Stimulated activated CD4-positive, alpha-beta T cell treated with anti-CD3 and anti-CD28 coated beads, Interleukin-15, amount 100 ng/mL, for 24 hours (primary cell): ENCODE measurements at places on chromosomes 5 and 9.
A peak's percentile ranks its signal among the peaks of the same experiment; 100 is the strongest.

- DNase-seq, result no peak
Observed at GRCh38 chr9:114383521-114384231, 4.1 kb downstream of the AKNA start.

DNA sequence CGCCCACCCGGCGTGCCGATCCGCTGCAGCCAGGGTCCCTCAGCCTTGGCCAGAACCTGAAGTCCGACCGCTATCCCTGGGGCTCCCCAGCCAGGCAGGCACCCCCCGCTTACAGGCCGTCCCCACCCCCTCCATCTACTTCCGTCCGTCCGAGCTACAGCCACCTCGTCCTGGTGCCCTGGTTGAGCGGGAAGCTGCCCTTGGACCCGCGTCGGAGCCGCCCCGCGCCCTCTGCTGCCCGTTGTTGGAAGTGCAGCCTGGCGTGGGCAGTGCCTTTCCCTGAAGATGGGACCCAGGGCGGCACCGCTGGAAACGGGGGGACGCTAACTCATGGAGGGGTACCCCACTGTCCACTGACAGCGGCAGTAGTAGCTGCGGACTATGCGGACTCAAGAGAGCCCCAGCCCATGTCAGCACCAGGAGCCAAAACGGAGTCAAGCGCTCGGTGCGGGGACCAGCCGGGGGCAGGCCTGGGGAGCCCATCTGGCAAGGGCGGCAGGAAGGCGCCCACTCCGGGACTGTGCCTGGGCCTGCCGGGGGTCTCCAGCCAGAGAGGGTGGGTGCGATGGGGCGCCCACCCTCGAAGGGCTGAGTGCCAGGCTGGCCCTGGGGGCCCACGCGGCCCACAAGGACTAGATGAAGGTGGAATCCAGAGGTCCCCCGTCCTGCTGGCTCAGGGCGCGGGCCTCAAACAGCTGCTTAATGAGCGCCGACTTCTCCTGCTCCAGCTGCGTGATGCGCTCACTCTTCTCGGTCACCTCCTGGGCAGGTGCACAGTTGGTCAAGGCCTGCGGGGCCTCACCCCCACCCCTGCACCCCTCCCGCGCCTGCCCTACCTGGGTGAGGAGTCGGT is 6.1 kb downstream of the SAPCD2 start:
- DNase-seq, result peak; percentile 76

DNA sequence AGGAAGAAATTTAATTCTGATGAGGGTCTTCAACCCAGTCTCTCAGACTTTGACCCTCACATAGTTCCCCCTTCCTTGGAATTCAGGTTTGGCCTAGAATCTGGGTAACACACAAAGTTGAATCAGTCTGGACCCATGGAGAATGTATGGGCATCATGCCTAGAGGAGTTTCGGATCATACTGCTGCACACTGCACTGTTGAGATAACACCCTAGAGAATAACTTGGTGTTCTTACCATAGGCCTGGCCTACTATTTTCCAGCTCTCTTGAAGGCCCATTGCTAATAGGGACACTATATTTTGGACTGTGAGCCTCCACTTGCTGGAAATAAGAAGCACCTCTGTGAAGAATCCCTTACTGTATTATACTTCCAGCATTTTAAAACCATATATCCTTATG is 413.5 kb downstream of the PLK2 start:
- no peak for DNase-seq

- no peak for DNase-seq
Observed at GRCh38 chr5:175544108-175544511, 65.8 kb downstream of the SFXN1 start.

GRCh38 chr5:151028717-151029116 is 8.3 kb downstream of the GPX3 start:
- no peak for DNase-seq

GRCh38 chr5:128681096-128681495 is 143.1 kb upstream of the FBN2 start:
- DNase-seq, result no peak

DNA sequence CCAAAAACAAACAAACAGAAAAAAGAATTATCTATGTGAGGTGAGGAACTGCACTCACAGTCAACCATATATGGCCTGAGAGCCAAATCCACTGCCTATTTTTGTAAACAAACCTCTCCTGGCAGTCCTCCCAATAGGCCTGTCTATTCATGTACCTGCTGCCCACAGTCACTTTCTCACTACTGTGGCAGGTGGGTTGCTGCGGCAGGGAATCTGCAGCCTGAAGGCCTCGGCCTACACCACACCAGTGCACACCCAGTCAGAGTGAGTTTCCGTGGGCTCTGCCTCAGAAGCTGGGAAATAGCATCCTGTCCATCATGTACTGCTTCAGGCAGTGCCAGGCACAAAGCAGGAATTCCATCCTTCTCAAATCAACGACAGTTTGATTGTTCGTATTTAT is 82.3 kb downstream of the SPTLC1 start:
- no peak for DNase-seq

- no peak for DNase-seq
Observed at GRCh38 chr5:61820836-61821235, 485.2 kb upstream of the KIF2A start.

GRCh38 chr9:131585375-131585774 is 40.1 kb downstream of the PRRT1B start:
- DNase-seq, result peak; percentile 50

DNA sequence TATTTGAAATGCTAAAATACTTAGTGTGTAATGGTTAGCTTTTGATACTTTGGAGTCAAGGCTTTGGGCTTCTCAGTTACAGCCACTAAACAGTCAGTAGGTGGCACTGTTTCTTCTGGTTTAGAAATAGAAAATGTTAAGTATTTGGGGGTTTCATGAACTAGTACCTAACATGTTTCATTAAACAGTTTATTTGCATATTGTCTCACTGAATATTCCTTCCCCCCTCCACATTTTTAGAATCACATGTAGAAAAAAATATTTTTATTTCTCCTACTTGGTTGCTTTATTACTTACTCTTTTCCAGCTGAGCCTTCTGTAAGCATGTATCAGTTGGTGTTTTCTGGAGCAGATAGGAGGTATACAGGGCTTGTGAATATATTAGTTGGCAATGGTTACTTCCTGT is 48.0 kb downstream of the IPO11 start:
- no peak for DNase-seq

- no peak for DNase-seq
Observed at GRCh38 chr5:116394186-116394867, 180.3 kb downstream of the SEMA6A start.

GRCh38 chr9:122797316-122798063 is 2.4 kb upstream of the OR1K1 start:
- no peak for DNase-seq

GRCh38 chr5:32627219-32627870 is 42.0 kb downstream of the SUB1 start:
- DNase-seq, result no peak

DNA sequence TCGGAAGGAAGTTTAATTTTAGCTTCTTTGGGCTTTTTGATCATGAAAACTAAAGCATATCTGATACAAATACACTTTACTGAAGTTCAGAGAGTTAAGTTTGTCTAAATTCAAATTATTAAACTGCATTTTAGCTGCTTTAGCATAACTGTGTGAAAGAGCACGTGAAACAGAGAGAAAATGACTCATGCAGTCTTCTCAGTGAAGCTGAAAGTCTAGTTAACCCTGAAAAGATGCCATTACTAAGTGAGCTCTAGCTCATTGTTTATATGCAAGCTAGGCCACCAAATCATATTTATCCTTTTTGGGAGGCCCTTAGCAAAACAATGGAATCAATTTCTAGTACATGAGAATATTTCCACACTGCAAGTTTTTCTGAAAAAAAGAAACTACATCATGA is 27.6 kb downstream of the TPD52L3 start:
- no peak for DNase-seq

DNA sequence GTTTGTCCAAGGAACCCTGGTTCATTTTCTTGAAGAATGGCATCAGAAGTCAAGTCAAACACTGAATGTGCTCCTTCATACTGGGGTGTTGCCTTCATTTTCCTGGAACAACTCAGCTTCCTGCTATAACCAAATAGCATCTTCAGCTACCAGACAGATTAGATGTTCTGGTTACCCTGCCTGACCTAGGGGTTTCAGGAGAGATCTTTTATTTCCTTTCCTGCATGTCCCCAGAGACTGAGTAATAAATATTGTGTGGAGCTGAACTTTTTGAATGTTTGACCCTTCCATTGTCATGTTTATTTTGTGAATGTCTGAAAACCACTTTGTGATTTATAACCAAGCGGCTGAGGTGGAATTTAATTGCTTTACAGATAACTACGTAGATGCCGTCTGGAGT is 147.1 kb downstream of the IRX1 start:
- DNase-seq, result no peak

DNA sequence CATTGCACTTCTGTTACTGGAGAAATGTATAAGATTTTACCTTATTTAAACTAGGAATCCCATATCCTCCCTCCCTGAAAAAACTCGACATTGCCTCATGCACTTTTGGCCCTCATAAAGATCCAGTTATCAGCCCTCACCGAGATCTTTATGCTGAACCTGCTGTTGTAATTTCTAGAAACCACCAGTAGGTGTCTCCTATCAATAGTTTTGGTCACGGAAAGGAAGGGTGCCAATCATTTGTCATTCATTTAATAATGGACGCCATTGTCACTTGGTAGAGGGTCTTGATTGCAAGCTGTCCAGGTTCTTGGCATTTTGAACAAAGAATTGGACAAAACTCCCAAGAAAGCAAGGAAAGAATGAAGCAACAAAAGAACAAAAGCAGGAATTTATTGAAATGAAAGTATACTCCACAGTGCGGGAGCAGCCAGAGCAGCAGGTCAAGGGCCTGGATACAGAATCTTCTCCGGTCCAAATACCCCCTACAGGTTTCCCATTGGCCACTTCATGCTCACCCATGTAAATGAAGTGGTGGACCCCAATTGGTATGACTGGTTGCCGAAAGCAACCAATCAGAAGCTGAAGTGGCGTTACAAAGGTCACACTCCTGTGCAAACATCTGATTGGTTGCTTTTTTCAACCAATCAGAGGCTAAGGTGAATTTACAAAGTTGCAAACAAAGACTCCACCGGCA is 524.3 kb downstream of the PSAT1 start:
- no peak for DNase-seq

- DNase-seq, result no peak
Observed at GRCh38 chr5:155767470-155767869, 559.5 kb upstream of the SGCD start.

- no peak for DNase-seq
Observed at GRCh38 chr5:33995865-33996264, 11.4 kb upstream of the SLC45A2 start.

GRCh38 chr5:53166183-53166495 is 56.6 kb upstream of the MOCS2 start:
- no peak for DNase-seq

GRCh38 chr9:84789463-84789830 is 119.9 kb downstream of the NTRK2 start:
- no peak for DNase-seq

GRCh38 chr9:77511525-77511924 is 136.6 kb downstream of the GNA14 start:
- no peak for DNase-seq
